Suprapubic skin (tissue), 4 donors: ENCODE measurements at places on chromosomes 6 and 20.

DNA sequence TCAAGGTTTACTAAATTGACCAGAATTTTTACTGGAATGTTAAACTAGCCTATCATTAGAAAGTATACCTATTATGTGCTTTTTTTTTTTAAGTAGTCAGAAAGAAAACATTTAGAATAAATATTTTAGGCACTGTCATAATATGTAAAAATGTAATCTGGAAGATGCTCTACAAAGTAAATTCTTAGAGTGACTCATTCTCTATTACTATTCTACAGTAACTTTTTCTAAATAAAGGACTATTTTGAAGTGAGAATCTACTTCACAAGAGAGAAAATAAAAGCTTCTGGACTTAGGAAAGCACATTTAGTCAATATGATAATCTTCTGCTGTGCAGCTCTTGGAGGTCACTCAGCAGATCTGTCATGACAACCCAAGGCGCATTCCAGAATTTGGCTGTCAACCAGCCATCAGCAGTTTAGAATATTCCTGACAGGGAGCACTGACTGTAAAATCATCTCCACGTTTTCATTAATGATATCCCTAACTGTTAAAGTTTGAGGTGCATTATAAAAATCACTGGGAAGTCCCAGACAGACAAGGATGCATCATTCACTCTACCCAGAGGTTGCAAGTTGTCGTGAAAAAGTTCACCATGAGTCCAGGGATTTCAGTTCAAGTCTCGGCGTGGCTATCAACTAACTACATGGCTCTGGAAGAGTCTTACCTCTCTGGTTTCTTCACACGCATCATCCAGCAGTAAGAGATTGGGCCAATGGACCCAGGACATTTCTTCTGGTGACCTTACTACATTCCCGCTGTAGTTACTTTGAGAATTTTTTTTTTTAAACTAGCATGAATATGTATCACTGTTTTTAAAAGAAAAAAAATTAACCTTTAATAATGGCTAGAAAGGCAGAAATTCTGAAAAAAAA is 374.9 kb downstream of the GJA1 start:
- no peak overlapping the region for H3K4me3 ChIP-seq
- DNase-seq, result no peak
- H3K36me3 ChIP-seq, result no peaks in the 10 kb centered on the region
- H3K27me3 ChIP-seq, result no peaks in the 10 kb centered on the region
- no peaks in the 10 kb centered on the region for H3K4me1 ChIP-seq
- no peak overlapping the region for H3K27ac ChIP-seq

DNA sequence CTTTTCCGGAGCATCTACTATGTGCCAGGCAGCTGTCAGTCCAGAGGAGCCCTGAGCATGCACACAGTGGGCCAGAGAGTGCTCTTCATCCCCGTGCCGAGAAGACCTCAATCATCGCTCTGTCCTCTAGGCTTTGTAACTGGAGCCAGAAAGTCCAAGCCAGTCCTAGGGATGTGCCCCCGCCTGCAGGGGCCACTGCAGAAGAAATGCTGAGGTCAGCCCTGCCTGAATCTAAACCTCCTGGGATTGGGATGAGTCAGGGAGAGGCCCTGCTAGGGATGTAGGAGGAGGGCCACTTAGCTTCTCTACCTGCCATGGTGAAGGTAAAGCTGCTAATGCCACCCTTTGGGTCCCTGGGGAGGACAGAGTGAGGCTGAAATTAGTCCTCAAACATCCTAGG is 146.8 kb downstream of the CDC5L start:
- no peak overlapping the region for H3K4me3 ChIP-seq
- no peak for DNase-seq
- peaks cover 3% of the 10 kb centered on the region for H3K27me3 ChIP-seq
- H3K36me3 ChIP-seq, result no peaks in the 10 kb centered on the region
- H3K27ac ChIP-seq, result no peak overlapping the region

GRCh38 chr6:149277621-149278020 is 39.9 kb upstream of the TAB2 start:
- no peaks in the 10 kb centered on the region for H3K27me3 ChIP-seq
- H3K36me3 ChIP-seq, result no peaks in the 10 kb centered on the region
- no peak for DNase-seq
- H3K4me1 ChIP-seq, result no peaks in the 10 kb centered on the region
- H3K27ac ChIP-seq, result no peak overlapping the region
- H3K4me3 ChIP-seq, result no peak overlapping the region

DNA sequence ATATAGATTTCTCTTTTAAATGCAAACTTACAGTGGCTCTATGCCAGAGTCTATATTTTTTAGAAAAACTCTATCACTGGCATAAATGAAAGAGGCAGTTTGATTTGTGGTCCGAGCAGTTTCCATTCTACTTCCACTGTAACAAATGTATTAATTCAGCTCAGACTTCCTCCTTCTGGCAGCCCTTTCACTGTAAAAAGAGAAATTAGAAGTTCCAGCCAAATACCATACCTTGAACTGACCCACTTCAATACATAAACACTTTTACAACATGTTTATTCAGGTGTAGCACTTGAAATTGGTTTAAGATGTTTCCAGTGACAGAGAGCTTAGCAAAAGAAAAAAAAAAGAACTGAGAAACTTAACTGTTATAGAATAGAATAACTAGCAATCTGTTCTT is 99.3 kb downstream of the BMP5 start:
- no peak overlapping the region for H3K4me3 ChIP-seq
- no peak overlapping the region for H3K27ac ChIP-seq
- H3K27me3 ChIP-seq, result no peaks in the 10 kb centered on the region

GRCh38 chr6:24576447-24576846 is 69.5 kb downstream of the KIAA0319 start:
- H3K36me3 ChIP-seq, result no peaks in the 10 kb centered on the region
- H3K4me3 ChIP-seq, result no peak overlapping the region
- DNase-seq, result no peak
- no peak overlapping the region for H3K27ac ChIP-seq
- no peaks in the 10 kb centered on the region for H3K4me1 ChIP-seq

DNA sequence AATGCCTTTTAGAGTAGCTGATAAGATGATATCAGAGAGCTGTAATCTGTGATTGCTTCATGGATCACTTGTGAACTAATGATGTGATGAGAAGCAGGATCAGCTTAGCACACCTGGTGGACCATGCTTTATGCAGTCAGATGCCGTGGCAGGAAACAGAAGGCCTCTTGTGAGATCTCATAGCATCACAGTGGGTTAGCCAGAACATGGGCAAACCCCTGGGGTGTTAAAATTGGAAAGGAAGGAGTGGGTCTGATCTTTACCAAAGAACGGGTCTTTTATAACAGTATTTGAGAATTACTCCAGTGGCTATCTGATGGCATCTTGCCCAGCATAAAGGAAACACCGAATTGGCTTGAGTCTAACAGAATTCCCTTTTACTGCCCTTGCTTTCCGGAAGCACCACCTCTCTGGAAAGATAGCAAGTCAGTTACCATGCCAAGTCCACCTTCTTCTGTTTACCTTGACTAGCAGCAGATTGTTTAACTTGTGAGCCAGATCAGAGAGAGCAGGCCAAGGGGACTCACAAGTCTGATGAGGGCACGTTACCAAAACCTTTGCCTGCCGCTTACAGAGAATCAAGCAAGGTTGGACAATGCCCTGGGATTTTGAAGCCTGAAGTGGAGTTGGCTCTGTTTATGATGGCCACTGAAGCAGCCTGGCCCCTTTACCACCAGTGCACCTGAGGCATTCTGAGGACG is 20.9 kb upstream of the SRF start:
- no peak overlapping the region for H3K4me3 ChIP-seq
- H3K27me3 ChIP-seq, result no peaks in the 10 kb centered on the region
- DNase-seq, result no peak
- no peaks in the 10 kb centered on the region for H3K4me1 ChIP-seq

DNA sequence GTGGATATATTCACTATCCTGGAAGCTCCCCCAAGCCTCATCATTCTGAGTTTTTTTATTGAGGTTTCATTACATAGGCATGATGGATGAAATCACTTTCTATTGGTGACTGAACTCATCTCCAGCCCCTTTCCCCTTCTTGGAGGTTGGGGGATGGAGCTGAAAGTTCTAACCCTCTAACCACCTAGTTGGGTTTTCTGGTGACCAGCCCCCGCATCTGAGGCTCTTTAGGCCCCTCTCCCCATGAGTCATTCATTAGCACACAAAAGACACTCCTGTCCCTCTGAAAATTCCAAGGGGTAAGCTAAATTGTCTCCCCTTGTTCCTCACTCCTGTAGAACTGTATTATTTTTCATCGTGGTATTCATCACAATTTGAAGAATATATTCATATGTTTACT is 33.3 kb downstream of the GFRA4 start:
- no peaks in the 10 kb centered on the region for H3K27me3 ChIP-seq
- no peaks in the 10 kb centered on the region for H3K4me1 ChIP-seq
- H3K4me3 ChIP-seq, result no peak overlapping the region
- H3K27ac ChIP-seq, result no peak overlapping the region
- H3K36me3 ChIP-seq, result peaks cover 31% of the 10 kb centered on the region

GRCh38 chr20:33482581-33482980 is 7.3 kb upstream of the CBFA2T2 start:
- H3K36me3 ChIP-seq, result no peaks in the 10 kb centered on the region
- DNase-seq, result no peak
- H3K4me1 ChIP-seq, result no peaks in the 10 kb centered on the region
- H3K4me3 ChIP-seq, result no peak overlapping the region
- no peaks in the 10 kb centered on the region for H3K27me3 ChIP-seq

- no peak overlapping the region for H3K27ac ChIP-seq
- H3K36me3 ChIP-seq, result no peaks in the 10 kb centered on the region
- no peak overlapping the region for H3K4me3 ChIP-seq
- H3K4me1 ChIP-seq, result peaks cover 5% of the 10 kb centered on the region
Observed at GRCh38 chr6:4974962-4975361, 28.9 kb downstream of the RPP40 start.

GRCh38 chr20:38201356-38201755 is 36.3 kb upstream of the TGM2 start:
- H3K27ac ChIP-seq, result no peak overlapping the region
- H3K4me3 ChIP-seq, result no peak overlapping the region
- H3K27me3 ChIP-seq, result peaks cover 2% of the 10 kb centered on the region

DNA sequence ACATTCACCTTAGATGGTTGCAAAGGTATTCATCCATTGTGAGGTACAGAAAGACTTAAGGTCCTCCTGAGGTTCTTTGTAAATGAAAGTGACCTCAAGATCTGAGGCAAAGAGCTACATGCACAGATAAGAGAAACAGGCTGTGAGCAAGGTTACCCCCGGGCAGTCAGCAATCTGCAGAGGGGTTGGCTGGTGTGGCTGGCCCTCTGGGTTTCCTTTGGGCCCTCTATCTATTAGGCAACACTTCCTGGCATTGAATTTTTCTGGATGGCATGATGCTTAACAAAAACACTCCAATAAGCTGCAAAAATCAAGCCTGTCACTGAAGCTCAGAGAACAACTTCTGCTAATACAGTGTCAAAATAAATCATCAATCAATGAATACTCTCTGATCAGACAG is 48.9 kb upstream of the RALGAPA2 start:
- peaks cover 3% of the 10 kb centered on the region for H3K4me1 ChIP-seq
- H3K27me3 ChIP-seq, result no peaks in the 10 kb centered on the region
- H3K27ac ChIP-seq, result no peak overlapping the region
- no peak for DNase-seq

GRCh38 chr20:58852543-58853271 is at the start of gene GNAS:
GNAS (plus strand) TSS chr20:58852716.
- DNase-seq, result no peak
- H3K4me3 ChIP-seq, result peak within 1 kb of the TSS; percentile 43
- no peak within 1 kb of the TSS for H3K27ac ChIP-seq
- peaks cover 29% of the 10 kb centered on the region for H3K4me1 ChIP-seq
- no peaks in the 10 kb centered on the region for H3K36me3 ChIP-seq

- no peak overlapping the region for H3K27ac ChIP-seq
- H3K36me3 ChIP-seq, result no peaks in the 10 kb centered on the region
- DNase-seq, result no peak
- H3K27me3 ChIP-seq, result no peaks in the 10 kb centered on the region
- H3K4me1 ChIP-seq, result no peaks in the 10 kb centered on the region
Observed at GRCh38 chr6:49939993-49940498, 23.9 kb downstream of the DEFB114 start.

DNA sequence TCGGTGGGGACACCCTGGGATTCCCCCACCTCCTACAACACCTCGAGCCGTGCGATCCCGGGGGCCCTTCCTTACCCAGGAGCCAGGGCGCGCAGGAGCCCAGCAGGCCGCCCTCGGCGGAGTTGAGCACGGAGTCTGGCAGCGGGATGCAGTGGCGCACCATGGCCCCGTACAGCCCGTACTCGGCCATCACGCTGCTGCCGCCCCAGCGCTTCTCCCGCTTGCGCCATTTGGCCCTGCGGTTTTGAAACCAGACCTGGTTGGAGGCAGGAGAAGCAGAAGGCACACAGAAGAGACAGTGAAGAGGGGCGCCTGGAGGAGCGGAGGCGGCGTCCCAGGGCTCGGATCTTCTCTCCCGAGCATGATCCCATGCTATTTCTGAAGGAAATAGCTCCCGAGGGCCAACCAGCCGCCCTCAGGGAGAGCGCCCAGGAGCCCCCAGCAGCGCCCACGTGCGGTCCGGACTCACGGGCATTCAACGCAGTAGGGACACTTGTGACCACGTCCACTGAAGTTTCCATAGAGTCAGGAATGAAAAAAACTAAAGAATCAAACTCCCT is 4.3 kb downstream of the VSX1 start:
- H3K27me3 ChIP-seq, result peaks cover 74% of the 10 kb centered on the region
- DNase-seq, result no peak
- H3K27ac ChIP-seq, result no peak overlapping the region
- H3K4me1 ChIP-seq, result peaks cover 23% of the 10 kb centered on the region
- H3K4me3 ChIP-seq, result peak overlapping the region; percentile 21

- no peak overlapping the region for H3K27ac ChIP-seq
- H3K27me3 ChIP-seq, result no peaks in the 10 kb centered on the region
- no peaks in the 10 kb centered on the region for H3K36me3 ChIP-seq
- no peak for DNase-seq
- H3K4me3 ChIP-seq, result no peak overlapping the region
Observed at GRCh38 chr6:35202066-35202546, 11.7 kb upstream of the SCUBE3 start.

GRCh38 chr6:72624557-72625160 is 2.8 kb downstream of the KCNQ5 start:
- H3K27ac ChIP-seq, result no peak overlapping the region
- peaks cover 42% of the 10 kb centered on the region for H3K4me1 ChIP-seq
- peaks cover 48% of the 10 kb centered on the region for H3K27me3 ChIP-seq
- DNase-seq, result no peak
- H3K4me3 ChIP-seq, result no peak overlapping the region

- H3K36me3 ChIP-seq, result no peaks in the 10 kb centered on the region
- no peak overlapping the region for H3K4me3 ChIP-seq
- H3K27ac ChIP-seq, result no peak overlapping the region
- no peak for DNase-seq
- no peaks in the 10 kb centered on the region for H3K27me3 ChIP-seq
Observed at GRCh38 chr20:5696011-5696559, 54.1 kb upstream of the SHLD1 start.
